HS-5 (cell line): ENCODE measurements at places on chromosomes 6 and 20.

DNA sequence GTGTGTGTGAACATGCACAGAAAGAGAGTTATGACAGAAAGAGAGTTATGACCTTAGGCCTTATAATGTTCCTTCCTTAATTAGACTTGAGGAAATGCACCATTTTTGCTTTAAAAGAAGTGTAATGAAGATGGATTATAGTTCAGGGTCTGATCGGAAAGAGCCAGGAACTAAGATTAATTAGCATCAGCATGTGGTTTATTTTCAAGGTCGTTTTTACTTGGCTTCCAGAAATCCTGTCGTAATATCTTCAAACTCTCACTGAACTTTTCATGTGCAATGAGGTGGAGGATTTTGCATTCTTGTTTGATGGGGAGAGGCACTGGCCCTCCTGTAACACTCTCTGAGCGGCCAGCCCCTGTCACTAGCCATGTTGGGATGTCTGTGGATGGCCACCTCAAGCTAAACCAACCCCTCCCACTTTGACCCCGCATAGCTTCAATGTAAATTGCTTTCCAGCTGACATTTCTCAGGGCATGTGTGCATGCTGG, 116.8 kb downstream of the CDC5L start:
- no peak for DNase-seq

GRCh38 chr6:71533939-71534379, 245.3 kb downstream of the OGFRL1 start:
- DNase-seq: no peak

GRCh38 chr6:167714152-167714551, 112.6 kb upstream of the AFDN start:
- DNase-seq: no peak

DNA sequence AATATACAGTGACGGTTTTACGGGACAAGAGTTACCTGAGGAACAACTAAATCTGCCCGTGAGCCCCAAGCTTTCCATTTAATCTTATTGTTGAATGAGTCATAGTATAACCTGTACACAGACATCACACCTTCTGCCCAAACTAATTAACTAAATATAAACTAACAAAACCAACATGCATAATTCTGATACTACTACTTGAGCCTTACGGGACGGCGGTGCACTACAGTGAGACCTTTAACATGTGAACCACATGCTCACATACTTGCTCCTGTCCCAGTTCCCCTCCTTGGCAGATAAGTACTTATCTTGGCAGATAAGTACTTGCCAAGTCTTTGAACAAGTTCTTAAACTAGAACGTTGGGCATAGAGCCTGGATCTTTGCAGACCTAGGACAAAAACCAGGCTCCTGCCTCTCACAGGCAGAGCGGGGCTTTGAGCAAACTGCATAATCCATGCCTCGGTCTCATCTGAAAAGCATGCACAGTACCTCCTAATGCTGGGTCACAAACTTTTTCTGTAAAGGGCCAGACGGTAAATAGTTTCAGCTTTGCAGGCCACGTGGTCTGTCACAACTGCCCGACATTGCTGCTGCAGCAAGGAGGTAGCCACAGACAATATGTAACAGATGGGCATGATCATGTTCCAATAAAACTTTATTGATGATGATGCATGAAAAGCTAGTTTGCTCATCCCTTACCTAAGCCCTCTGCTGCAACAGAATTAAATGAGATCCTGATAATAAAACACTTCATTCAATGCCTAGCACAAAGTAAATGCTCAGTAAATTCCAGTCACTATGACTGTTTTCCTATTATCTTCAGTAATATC, 23.0 kb downstream of the ZNF217 start:
- no peak for DNase-seq

- no peak for DNase-seq
Observed at GRCh38 chr20:48002517-48002970, 217.3 kb upstream of the SULF2 start.

DNA sequence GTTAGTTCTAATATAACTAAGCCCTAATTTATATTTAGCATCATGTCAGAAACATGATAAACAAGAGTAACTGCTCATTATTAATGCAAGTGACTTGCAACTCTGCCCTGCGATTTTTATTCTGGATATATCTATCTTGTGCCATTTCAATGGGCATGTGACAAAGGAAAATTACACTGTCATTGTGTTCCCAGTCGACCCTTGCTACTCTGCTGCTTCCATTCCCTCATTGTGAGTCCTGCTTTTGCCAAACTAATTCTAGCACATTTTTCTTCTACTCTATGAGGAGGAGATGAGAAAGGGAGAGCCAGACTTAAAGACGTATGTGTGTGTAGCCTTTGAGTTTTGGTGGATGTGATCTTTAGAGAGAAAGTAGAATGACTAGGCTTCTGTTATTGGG, 275.9 kb downstream of the ARHGAP18 start:
- no peak for DNase-seq

- no peak for DNase-seq
Observed at GRCh38 chr6:47733879-47734558, 35.6 kb downstream of the ADGRF4 start.

- no peak for DNase-seq
Observed at GRCh38 chr6:118559659-118560058, 11.6 kb downstream of the PLN start.

GRCh38 chr6:10552270-10552810, 31.2 kb downstream of the GCNT2 start:
- DNase-seq: no peak

DNA sequence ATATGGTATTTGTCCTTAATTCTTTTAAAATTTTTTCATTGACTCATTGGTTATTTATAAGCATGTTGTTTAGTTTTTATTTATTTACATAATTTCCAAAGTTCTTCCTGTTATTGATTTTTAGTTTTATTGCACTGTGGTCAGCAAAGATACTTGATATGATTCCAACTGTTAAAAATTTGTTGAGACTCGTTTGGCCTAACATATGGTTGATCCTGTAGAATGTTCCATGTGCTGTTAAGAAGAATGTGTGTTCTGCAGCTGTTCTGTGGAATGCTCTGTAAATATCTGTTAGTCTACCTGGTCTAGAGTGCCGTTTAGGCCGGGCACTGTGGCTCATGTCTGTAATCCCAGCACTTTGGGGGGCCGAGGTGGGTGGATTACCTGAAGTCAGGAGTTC, 197.7 kb downstream of the CD109 start:
- no peak for DNase-seq

- no peak for DNase-seq
Observed at GRCh38 chr6:121951123-121951522, 448.3 kb upstream of the HSF2 start.

- no peak for DNase-seq
Observed at GRCh38 chr6:144659202-144660182, 374.4 kb downstream of the UTRN start.

DNA sequence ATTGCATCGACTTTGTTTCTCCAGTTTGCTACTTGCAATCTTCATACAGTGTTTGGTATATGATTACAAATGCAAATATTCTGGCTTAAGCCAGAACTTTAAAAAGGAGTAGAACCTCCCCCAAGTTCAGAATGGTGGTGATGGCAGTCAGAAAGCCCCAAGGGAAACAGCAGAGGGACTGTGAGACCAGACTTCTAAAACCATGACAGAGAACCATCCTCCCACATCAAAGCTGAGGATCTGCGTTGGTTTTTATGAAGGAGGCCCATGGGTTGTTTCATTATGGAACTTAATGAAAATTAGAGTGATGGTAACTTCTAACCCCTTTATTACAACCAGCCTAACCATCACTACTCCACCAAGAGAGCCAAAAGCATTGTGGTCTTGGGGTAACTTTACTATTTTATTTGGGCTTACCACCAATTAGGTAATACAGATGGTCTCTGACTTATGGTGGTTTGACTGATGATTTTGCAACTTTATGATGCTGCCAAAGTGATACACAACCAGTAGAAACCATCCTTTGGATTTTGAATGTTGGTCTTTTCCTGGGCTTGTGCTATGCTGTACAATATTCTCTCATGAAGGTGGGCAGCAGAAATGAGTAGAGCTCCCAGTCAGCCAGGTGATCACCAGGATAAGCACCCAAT, 10.9 kb upstream of the MRS2 start:
- no peak for DNase-seq

- DNase-seq: no peak
Observed at GRCh38 chr6:53598265-53598907, 53.5 kb upstream of the GCLC start.

GRCh38 chr6:61867635-61868034, 418.4 kb downstream of the KHDRBS2 start:
- no peak for DNase-seq

- DNase-seq: peak; percentile 93
Observed at GRCh38 chr6:106279179-106279578, 46.4 kb downstream of the ATG5 start.

DNA sequence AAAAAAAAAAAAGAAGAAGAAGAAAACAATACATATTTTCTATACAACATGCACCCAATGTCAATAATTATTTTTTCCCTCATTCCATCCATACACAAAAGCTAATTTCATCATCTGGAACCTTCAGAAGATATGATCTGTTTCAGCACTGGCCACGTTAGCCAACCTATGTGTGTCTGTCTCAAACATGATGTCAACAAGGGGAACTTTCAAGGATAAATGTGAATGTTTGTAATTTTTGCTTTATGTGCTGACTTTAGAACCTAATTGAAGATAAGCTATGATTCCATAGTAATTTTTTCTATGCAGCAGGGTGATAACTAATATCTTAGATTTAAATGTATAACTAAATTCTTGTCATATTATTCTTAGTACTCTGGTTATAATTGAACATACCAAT, 37.9 kb downstream of the IPCEF1 start:
- DNase-seq: no peak

DNA sequence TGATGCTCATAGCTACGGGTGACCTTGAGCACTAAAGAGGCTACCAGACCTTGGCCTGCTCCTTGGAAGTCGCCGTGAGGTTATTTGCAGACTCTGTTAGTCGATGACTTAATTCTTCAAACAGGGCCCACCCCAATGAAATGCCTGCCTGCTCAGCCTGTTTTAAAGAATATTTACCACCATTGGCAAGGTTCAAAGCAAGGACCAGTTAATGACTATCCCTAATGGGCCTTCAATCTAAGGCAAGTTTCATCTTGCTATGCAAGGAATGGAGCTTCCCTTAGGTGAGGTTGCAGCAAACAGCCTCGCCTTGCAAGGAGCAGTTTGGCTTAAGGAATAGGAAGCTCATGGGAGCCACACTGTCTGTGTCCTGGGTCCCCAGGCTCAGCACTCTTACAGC, 22.9 kb upstream of the SPO11 start:
- DNase-seq: no peak

GRCh38 chr6:116884530-116884929, 7.5 kb downstream of the RFX6 start:
- no peak for DNase-seq

GRCh38 chr6:35359744-35360348, 17.5 kb downstream of the PPARD start:
- no peak for DNase-seq

GRCh38 chr6:46010771-46011170, 4.9 kb downstream of the CLIC5 start:
- DNase-seq: no peak

DNA sequence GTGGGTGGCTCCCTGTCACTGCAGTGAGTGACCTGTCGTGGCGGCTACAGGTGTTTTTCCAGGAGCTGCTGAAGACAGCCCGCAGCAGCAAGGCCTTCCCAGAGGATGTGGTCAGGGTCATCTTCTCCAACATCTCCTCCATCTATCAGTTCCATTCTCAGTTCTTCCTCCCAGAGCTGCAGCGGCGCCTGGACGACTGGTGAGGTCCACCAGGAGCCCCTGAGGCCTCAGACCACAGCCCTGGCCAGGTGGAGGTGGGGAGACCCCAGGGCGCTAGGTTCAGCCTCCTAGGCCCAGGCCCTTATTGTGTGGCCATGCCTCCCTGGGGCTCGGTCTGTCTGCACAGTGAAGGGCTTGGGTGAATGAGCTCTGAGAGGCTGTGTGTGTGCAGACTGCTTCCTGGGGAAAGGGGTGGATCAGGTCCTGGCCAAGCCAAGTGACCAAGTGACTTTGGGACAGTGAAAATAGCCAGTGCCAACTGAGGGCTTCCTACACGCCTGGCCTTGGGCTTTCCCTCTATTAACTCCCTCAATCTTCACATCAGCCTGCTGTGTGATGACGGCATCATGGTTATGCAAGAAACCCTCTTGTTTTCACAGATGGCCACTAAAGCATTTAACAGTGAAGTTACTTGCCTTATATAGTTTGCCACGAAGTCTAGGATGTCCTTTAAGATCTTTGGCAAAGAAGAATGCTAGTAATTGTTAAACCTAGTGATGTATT, 6.4 kb downstream of the FGD2 start:
- no peak for DNase-seq

- DNase-seq: no peak
Observed at GRCh38 chr6:110881546-110882273, 7.1 kb downstream of the AMD1 start.

GRCh38 chr20:41654884-41655283, 36.7 kb upstream of the CHD6 start:
- no peak for DNase-seq

GRCh38 chr6:89460713-89461112, 27.8 kb downstream of the ANKRD6 start:
- DNase-seq: no peak

- no peak for DNase-seq
Observed at GRCh38 chr6:28719275-28719940, 193.7 kb downstream of the GPX5 start.

- DNase-seq: no peak
Observed at GRCh38 chr20:3680701-3681351, 984 bp downstream of the ADAM33 start.
